ENCODE measurements at places on chromosomes 4 and X. TPM values are rescaled to one million over a fixed set of nuclear protein-coding genes. Genes with fewer than 3 reads are reported as not detected.

ETDA gene
- total RNA-seq = not detected

LINC00632 gene
- 29.6 TPM for total RNA-seq

OSTC gene
- total RNA-seq = 53.4 TPM

VGLL1 gene
- total RNA-seq = not detected

GPR34 gene
- total RNA-seq = 10.7 TPM

GLUD2 gene
- total RNA-seq = 1.1 TPM

KCND1 gene
- 1.8 TPM for total RNA-seq

LANCL3 gene
- 3.7 TPM for total RNA-seq

MID1 gene
- 18.8 TPM for total RNA-seq

RIPPLY1 gene
- not detected for total RNA-seq

TSPAN6 gene
- total RNA-seq = 6.4 TPM

AKAP4 gene
- total RNA-seq = not detected

NUDT10 gene
- 3.9 TPM for total RNA-seq

DCX gene
- total RNA-seq = not detected

SAGE1 gene
- not detected for total RNA-seq

NLGN3 gene
- total RNA-seq = 3.1 TPM

MAGEB1 gene
- total RNA-seq = not detected

NAA15 gene
- total RNA-seq = 34.1 TPM

PNMA6A gene
- 1.5 TPM for total RNA-seq

RIBC1 gene
- total RNA-seq = not detected

NAP1L5 gene
- total RNA-seq = 12.5 TPM

HTN1 gene
- not detected for total RNA-seq

C4orf46 gene
- 4.0 TPM for total RNA-seq

SLITRK2 gene
- 0.93 TPM for total RNA-seq

USP17L17 gene
- total RNA-seq = not detected

CT45A2 gene
- not detected for total RNA-seq

GAGE12J gene
- not detected for total RNA-seq

ADH6 gene
- total RNA-seq = not detected

TCEAL7 gene
- total RNA-seq = 20.5 TPM

ZNF630 gene
- 4.3 TPM for total RNA-seq

CD38 gene
- 1.0 TPM for total RNA-seq

H2AZ1 gene
- total RNA-seq = 252 TPM

MID2 gene
- total RNA-seq = 66.6 TPM

BTK gene
- 5.7 TPM for total RNA-seq

SLC35A2 gene
- 12.1 TPM for total RNA-seq

TMSB15B gene
- 6.3 TPM for total RNA-seq

BEX5 gene
- 2.2 TPM for total RNA-seq

ZCCHC12 gene
- total RNA-seq = 0.94 TPM

MUC7 gene
- not detected for total RNA-seq

SPIN2A gene
- 0.78 TPM for total RNA-seq

FGA gene
- not detected for total RNA-seq

PRKX gene
- 4.3 TPM for total RNA-seq

FRAS1 gene
- total RNA-seq = 4.4 TPM

IL21 gene
- not detected for total RNA-seq

GAGE1 gene
- not detected for total RNA-seq
